ENCODE measurements at places on chromosomes 2 and 18.

DNA sequence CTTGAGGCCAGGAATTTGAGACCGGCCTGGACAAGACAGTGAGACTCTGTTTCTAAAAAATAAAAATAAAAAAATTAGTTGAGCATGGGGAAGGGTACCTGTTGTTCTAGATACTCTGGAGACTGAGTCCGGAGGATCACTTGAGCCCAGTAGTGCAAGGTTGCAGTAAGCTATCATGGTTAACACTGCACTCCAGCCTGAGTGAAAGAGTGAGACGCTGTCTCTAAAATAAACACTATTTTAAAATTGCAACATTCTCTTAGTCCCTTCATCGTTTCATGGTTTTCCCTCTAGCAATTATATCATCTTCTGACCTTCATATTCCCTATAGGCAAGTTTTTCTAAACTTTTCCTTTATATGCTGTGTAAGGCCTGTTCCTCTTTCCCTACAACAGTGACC, 248.5 kb downstream of the VAPA start:
- DNase-seq = no peak

GRCh38 chr2:7681881-7682461, 764.8 kb downstream of the RNF144A start:
- no peak for DNase-seq

DNA sequence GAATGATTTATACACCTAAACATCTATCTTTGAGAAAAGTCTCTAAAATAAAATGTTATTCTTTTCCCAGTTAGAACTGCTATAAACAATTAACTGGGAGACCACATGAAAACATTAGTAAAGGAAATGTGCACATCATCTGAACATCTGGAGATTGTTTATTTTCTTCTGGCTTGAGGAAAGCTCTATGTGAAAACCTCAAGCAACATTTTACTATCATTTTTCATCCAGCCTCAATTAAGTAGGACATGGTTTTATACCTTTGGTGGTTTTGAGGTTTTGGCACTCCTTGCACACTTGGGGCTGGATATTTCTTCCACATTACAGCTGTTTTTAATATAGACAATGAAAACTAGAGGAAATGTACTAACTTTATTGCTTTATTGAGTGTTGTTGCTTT, 609.5 kb upstream of the SLC8A1 start:
- no peak for DNase-seq

GRCh38 chr2:237720957-237721356, 77.6 kb upstream of the RBM44 start:
- DNase-seq = no peak

- no peak for DNase-seq
These were observed 23.3 kb downstream of the MTHFD2 start for GRCh38 chr2:74221604-74222299.

- DNase-seq = no peak
These were observed 11.5 kb upstream of the ALPK2 start for GRCh38 chr18:58640428-58640805.

DNA sequence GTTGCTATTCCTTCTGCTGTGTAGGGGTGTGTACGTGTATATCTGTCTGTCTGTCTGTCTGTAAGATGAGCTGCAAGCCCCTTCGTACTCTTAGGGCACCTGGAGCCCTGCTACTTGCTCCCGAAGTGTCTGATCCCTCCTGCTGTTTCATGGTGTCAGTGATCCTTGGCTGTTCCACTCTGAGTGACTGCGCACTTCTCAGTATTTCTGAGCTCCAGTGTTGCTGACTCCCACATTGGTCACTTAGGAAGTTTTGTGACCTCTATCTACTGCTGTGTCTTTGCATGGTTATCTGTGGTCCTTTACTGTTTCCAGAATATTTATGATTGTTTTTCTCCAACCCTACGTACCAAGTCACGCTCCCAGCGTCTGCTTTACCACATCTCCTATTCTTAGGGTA, 16.2 kb downstream of the SEMA4F start:
- no peak for DNase-seq

- no peak for DNase-seq
These were observed 158.1 kb upstream of the VRK2 start for GRCh38 chr2:57888463-57888862.

GRCh38 chr2:181047829-181048228, 67.4 kb downstream of the UBE2E3 start:
- DNase-seq = no peak

GRCh38 chr2:9225806-9226205, 19.2 kb downstream of the ASAP2 start:
- DNase-seq = no peak

DNA sequence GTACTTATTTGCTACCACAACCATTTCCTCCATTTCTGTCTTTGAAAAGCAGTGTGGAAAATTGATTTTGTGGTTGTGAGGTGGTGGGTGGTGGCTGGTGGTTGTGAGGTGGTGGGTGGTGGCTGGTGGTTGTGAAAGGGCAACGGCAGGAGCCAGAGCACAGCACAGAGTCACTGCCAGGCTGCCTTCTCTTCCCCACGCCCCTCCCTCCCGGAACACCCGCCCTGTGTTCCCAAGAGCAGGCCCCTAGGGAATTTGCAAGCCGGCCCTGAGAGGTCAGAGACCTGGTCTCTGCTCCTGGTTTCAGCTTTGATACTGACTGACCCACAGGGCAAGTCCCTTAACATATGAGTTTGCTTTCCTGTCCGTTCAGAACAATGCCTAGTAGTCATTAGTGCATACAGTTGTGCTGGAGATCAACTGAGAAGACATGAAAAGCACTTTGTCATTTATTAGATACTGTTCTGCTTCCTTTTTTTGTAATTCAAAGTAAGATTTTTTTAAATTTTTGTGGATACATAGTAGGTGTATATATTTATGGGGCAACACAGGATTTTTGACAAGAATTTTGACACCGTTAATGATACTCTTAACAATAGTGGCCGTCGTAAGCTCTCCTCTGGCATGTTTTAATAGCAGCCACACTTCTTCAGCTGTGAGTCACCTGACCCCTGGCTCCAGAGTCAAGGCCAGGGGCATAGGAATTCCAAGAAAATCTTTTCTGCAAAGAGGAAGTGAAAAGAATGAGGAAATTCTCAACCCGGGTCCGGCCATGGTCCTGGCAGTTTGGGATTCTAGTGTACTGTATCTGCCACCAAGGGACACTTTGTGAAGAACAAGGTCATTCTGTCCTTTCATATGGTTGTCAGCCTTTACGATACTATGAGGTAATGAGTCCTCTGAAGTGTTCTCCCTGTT, 53.2 kb downstream of the ITGA6 start:
- DNase-seq = peak; percentile 55

DNA sequence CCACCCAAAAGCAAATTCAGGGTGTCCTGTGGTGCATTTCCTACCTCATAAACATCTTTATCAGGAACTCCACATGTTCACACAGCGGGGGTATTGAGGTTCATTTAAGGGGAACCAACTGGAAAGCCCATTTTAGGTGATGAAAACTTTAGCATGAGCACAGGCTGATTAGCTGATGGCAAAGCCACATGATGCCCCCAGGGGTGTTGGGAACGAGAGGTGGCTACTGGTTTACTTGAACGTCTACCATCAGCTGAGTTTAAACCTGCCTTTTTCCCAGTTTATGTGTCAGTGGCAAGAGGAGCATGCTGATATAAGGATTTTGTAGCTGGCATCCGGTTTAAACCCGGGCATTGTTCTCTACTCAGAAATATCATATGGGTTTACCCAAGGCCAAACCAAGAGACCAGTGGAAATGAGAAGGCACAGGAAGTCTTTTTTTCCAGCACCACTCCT, 54.5 kb upstream of the UPP2 start:
- no peak for DNase-seq

All from stimulated activated naive CD8-positive, alpha-beta T cell treated with anti-CD3 and anti-CD28 coated beads, Interleukin-15, Interleukin-2, amounts not matched to agents 100 U/mL and 50 U/mL, for 24 hours (primary cell).